ENCODE measurements at places on chromosomes 7 and 10. TPM values are rescaled to one million over a fixed set of nuclear protein-coding genes. Genes with fewer than 3 reads are reported as not detected.

TMEM213 gene
- not detected for total RNA-seq

NUTM2A gene
- 0.67 TPM for total RNA-seq

NKX1-2 gene
- not detected for total RNA-seq

SPDYE5 gene
- total RNA-seq, result not detected

GRM3 gene
- not detected for total RNA-seq

CBLL1 gene
- total RNA-seq, result 41.2 TPM

HABP2 gene
- not detected for total RNA-seq

MMD2 gene
- total RNA-seq, result not detected

PRPF18 gene
- total RNA-seq, result 24.6 TPM

CALHM3 gene
- 0.10 TPM for total RNA-seq

FAM25C gene
- total RNA-seq, result not detected

PRKCQ gene
- 44.8 TPM for total RNA-seq

GBX1 gene
- not detected for total RNA-seq

TMEM26 gene
- total RNA-seq, result not detected

LRRC18 gene
- not detected for total RNA-seq

FIGNL1 gene
- 48.1 TPM for total RNA-seq

RAPGEF5 gene
- total RNA-seq, result 0.46 TPM

NPC1L1 gene
- not detected for total RNA-seq

CPXM2 gene
- total RNA-seq, result not detected

ACSL5 gene
- total RNA-seq, result 57.0 TPM

MYL10 gene
- total RNA-seq, result not detected

ZNF503 gene
- total RNA-seq, result 0.38 TPM

SFTPA1 gene
- not detected for total RNA-seq

GOT1 gene
- 34.3 TPM for total RNA-seq

PRLHR gene
- not detected for total RNA-seq

ZNF467 gene
- not detected for total RNA-seq

PARP12 gene
- 20.0 TPM for total RNA-seq

LOXL4 gene
- total RNA-seq, result not detected

ARHGEF5 gene
- total RNA-seq, result 8.7 TPM

CADPS2 gene
- not detected for total RNA-seq

PIP gene
- not detected for total RNA-seq

OR2A42 gene
- not detected for total RNA-seq

RTKN2 gene
- 1.0 TPM for total RNA-seq

CTTNBP2 gene
- not detected for total RNA-seq

Data from activated CD8-positive, alpha-beta memory T cell treated with anti-CD3 and anti-CD28 coated beads for 36 hours (primary cell).